AG09319 (cell line): ENCODE measurements at places on chromosomes 5 and 9.

GRCh38 chr5:121967187-121967586 is 5.4 kb downstream of the SRFBP1 start:
- no peak for DNase-seq

DNA sequence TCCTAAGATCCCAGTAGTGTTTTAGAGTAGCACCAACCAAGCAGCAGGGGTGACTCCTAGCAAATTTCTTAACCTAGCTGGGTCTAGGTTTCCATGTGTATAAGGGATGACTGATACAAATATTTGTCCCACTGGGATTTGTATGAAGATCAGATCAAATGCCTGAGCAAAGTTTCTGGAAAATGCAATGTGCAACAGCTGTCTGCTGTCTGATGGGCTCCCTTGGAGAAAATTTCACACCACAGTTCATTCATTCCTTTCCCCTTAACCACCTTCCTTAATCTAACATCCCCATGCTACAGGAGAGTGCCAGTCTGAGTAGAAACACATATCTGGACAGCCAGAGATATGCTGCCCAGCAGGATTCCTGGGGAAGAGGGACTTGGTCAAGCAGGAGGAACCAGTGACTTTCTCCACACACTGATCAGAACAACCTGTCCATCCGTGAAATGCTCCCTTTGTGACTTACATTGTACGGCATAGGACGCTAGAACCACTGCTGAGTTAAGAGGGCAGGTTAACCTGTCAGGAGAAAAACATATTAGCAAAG is 53.3 kb downstream of the PTPN3 start:
- DNase-seq: no peak

- DNase-seq: no peak
Measured at GRCh38 chr5:157729858-157730257, 1.4 kb upstream of the THG1L start.

GRCh38 chr9:125586172-125586511 is 120.9 kb downstream of the MAPKAP1 start:
- DNase-seq: no peak

DNA sequence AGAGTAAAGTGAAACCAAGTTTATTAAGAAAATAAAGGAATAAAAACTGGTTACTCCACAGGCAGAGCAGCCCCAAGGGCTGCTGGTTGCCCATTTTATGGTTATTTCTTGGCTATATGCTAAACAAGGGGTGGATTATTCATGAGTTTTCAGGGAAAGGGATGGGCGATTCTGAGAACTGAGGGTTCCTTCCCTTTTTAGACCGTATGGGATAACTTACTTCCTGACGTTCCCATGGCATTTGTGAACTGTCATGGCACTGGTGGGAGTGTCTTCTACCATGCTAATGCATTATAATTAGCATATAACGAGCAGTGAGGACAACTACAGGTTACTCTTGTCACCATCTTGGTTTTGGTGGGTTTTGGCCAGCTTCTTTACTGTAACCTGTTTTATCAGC is 323.9 kb upstream of the PTGER4 start:
- DNase-seq: no peak
